ENCODE measurements at places on chromosomes 1 and 21.

DNA sequence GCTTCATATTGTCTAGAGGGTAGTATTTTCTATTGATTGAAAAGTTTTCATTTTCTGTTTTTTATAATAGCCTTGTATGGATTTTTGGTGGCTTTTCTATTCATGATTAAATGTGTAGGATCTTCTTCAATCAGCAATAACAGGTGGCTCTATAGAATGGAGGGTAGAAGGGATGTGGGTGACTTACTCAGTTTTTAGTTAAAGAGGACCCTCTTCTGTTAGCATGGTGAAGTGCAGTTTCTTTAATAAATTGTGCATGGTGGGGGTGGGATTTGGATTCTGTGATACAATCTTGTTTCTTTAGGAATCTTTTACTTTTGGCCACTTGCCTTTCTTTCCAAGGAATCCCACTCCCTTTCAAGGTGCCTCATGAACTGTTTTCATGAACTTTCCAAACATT is 64.7 kb downstream of the SLC35A3 start:
- peak; percentile 28 for DNase-seq

DNA sequence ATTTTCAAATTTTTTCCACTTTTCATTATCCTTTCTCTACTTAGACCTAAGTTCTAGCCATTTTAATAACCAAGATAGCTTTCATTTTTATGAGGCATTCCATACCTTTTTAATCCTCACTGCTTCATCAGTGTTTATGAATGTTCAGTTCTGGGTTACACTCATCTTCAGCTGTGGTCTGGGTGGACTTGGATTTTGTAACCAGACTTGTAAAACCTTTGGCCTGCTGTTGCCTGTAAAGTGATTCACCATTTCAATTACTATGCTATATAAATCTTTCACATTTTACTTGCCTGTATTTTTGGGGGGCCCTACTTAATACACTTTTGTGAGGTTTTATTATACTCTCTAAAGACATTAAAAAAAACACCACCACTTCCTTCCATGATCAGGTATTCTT is 46.2 kb downstream of the USP25 start:
- no peak for DNase-seq

DNA sequence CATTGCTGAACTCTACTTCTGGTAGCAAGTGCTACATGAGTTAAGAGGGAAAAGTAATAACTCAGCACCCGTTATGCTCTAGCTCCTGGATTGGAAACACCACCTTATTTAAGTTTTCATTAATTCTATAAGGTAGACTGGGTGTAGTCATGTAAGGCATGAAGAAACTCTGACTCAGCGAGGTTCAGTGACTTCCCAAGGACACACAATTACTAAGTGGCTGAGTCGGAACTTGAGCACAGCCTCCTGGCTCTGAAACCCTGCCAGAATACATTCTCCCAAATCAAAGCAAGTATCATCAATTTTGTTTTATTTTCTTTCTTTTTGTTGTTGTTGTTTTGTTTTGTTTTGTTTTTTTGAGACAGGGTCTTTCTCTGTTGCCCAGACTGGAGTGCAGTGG is 29.1 kb upstream of the SCCPDH start:
- DNase-seq, result no peak

DNA sequence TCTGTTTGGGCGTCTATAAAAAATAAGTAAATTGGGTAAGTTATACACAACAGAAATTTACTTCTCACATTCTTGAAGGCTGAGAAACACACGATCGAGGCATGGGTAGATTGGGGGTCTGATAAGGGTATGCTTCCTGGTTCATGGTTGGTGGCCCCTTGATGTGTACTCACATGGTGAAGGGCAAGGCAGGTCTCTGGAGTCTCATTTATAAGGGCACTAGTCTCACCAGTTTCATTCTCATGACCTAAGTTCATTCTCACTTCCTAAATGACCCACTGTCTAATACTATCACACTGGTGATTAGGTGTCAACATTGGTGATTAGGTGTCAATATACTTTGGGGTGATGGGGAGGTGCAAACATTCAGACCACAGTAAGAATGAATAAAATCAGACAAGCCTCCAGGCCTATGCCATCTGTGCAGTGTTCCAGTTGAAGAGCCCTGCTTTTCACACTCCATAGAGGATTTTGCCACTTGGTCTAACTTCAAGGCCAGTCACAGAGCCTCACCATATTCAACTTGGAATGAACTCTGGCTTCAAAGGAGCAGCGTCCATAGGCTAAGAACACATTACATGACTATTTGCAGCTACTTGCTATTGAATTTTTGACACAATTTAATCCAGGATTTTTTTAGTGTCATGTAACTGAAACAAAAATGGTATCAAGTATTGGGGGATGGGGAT is 2.5 kb upstream of the GBP4 start:
- no peak for DNase-seq

DNA sequence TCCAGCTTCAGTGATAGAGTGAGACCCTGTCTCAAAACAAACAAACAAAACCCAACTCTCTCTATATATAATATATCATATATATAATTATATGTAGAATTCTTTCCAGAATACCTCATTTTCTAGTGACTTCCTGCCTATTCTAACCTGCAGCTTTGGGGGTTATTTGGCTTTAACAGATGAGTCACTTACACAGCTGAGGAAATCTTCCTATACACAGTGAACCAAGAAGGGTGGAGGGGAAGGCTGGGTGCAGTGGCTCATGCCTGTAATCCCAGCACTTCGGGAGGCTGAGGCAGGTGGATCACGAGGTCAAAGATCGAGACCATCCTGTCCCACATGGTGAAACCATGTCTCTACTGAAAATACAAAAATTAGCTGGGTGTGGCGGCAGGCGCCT is 9.2 kb downstream of the RAB29 start:
- no peak for DNase-seq

- DNase-seq, result peak; percentile 56
Measured at GRCh38 chr1:156102633-156103511, 11.6 kb upstream of the LMNA start.

DNA sequence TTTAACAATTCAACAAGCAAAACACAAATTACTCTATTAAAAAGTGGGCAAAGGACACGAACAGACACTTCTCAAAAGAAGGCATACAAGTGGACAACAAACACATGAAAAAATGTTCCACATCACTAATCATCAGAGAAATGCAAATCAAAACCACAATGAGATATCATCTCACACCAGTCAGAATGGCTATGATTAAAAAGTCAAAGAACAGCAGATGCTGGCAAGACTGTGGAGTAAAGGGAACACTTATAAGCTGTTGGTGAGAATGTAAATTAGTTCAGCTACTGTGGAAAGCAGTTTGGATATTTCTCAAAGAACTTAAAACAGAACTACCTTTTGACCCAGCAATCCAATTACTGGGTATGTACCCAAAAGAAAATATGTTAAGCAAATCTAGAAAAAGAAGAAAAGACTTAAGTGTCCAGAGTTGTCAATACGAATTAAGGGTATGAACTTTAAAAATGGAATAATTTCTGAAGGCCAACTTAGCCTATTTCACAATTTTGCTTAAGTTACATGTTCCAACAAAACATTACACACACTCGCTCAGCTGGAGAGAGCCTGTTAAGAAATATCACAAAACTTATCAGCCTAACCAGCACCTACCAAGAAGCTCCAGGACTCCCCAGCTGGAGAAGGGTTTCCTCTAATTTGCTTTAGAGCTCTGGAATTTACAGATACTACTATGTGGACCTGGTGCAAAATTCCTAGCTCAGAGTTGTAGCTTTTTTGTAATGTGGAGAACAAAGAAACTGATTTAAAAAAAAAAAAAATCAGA is 232.1 kb downstream of the DUSP10 start:
- no peak for DNase-seq

- DNase-seq, result no peak
Measured at GRCh38 chr1:178934546-178934945, 63.7 kb upstream of the ANGPTL1 start.

Data from bone marrow (tissue), 2 donors.